ENCODE measurements at places on chromosomes 6 and 20.

- DNase-seq, result peak; percentile 44
Measured at GRCh38 chr6:166955865-166956443, 396 bp downstream of the RNASET2 start.

- DNase-seq, result no peak
Measured at GRCh38 chr20:50317609-50318008, 127.0 kb downstream of the CEBPB start.

- peak; percentile 21 for DNase-seq
Measured at GRCh38 chr6:169752074-169752623, 727 bp downstream of the ERMARD start.

- no peak for DNase-seq
Measured at GRCh38 chr6:151025076-151025475, 159.6 kb downstream of the MTHFD1L start.

DNA sequence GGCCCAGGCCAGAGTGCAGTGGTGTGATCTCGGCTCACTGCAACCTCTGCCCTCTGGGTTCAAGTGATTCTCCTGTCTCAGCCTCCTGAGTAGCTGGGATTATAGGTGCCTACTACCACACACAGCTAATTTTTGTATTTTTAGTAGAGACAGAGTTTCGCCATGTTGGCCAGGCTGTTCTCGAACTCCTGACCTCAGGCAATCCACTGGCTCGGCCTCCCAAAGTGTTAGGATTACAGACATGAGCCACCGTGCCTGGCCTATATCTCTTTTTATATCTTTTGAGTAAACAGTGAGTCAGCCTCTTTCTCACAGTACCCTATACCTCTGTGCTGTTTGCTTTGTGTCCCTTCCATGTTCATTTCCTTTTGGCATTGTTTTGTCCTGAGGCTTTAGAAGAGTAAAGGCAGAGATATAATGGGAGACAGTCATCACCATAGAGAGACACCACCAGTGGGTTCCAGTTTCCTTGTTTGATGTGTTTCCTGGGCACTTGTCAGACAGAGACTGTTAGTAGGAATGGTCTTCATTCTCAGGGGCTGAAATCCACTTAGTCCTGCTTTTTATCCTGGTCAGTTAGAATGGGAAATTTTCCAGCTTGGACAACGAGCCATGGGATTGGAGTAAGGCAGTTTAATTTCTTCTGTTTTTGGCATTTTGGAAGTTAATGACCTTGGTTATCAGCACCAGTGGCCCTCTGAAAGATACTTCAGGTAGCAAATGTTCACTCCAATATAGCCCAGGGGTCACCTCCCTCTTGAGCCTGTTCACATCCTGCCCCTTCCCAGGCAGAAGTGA is 32.2 kb upstream of the ASXL1 start:
- no peak for DNase-seq

DNA sequence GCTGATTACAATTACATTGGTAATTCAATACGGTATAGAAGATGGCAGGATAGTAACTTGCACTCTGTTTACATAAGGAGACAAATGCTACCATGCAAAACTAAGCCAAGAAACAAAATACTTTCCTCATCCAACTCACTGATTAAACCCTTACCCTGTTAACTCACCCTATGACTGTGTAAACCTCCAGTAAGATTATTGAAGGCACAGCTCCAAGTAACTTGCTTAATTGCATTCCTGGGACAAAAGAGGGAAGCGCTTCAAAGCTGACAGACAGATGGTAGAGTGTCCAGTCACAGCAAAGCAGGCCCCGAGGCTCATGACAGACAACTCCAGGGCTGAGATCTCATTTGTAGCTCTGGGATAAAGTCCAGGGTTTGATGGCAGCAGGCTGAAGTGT is 6.9 kb upstream of the KIF16B start:
- DNase-seq, result no peak

- DNase-seq, result peak; percentile 49
Measured at GRCh38 chr6:154239392-154239791, 117.2 kb downstream of the IPCEF1 start.
